Activated T-helper 2 cell treated with anti-CD3 and anti-CD28 coated beads, Interferon-gamma antibody, Interleukin-2, Interleukin-4, amounts not matched to agents 10 μg/mL and 5 μg/mL and 100 μg/mL, durations not matched to agents 14 hours and 24 hours and 36 hours (primary cell): ENCODE measurements at places on chromosomes 1 and 21.

DNA sequence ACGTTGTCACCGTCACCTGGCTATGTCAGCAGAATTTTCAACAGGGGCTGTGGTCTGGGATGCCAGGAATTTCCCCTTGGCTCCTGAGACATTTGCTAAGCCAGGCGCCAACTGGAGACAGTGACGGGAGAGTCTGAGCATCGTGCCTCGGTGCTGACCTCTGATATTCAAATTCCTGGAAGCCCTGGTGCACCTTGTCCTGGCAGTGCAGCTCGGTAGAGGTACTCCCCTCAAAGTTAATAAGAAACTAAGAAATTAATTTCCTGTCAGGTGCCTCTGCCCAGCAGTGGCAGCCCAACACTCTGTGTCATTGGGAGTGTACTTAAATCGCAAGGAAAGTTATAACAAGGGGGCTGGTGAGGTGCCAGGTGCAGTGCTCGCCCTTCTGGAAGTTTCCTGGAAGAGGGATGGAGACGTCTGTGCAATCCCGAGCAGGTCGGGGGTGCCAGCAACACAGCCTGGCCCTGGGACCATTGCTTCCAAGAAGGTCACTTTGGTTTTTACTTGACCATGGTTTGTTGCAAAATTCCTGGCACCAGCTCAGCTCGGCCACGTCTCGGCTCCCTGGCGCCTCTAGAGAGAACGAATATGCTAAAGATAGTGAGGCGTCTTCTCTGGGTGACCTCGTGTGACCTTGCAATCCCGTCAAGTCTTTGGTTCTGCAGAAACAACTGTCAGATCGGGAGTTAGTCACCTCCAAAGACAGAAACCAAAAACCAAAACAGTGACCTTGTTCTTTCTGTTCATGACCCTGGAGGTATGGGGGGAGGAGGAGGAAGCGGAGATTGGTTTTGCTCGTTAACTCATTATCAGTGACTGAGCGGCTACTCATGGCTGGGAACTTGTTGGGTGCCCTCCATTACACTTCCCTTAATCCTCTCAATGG lies 149.5 kb upstream of the VAMP3 start:
- H3K4me1 ChIP-seq: no peaks in the 10 kb centered on the region
- H3K4me3 ChIP-seq: no peak overlapping the region
- H3K27ac ChIP-seq: no peak overlapping the region
- no peaks in the 10 kb centered on the region for H3K36me3 ChIP-seq

DNA sequence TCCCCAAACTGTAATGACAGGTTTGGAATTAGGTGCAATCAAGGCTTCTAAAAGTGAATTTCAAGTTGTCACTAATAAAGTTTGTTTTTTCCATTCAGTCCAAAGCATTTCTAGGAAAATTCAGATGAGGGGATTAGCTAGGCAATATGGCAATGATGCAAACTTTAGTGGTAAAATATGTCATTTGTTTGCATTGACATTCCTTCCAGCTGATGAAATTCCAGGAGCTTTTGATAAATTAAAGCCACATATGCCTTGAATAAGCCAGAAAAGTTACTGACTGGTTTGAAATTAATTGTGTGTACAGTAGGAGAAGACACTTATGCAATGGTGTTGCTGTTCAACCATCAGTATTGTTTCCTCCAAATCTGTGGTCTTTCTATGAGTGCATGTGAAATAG lies 57.8 kb downstream of the MROH9 start:
- H3K36me3 ChIP-seq: no peaks in the 10 kb centered on the region
- DNase-seq: no peak
- no peaks in the 10 kb centered on the region for H3K27me3 ChIP-seq

- no peak overlapping the region for H3K4me3 ChIP-seq
- H3K36me3 ChIP-seq: no peaks in the 10 kb centered on the region
- H3K27me3 ChIP-seq: no peaks in the 10 kb centered on the region
- peaks cover 8% of the 10 kb centered on the region for H3K4me1 ChIP-seq
- no peak overlapping the region for H3K27ac ChIP-seq
These were observed 94.1 kb downstream of the PCBP3 start for GRCh38 chr21:45737485-45738166.

DNA sequence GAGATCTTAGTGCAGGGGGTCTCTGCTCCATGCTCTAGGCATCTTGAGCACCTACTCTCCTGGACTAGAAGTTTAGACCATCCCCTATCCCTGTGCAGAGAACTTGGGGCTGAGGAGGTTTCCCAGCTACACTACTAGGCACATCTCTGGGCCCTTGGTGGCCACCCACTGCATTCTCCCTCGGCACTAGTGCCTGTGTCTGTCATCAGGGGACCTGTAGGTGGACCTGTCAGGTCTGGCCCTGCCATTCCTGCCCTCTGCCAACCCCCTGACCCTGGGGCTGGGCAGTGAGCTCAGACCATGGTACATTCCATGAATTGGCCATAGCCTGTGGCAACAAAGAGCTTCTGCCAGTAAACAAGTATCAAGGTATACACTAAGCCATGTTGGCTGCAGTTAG lies 269.1 kb downstream of the AKT3 start:
- no peak overlapping the region for H3K4me3 ChIP-seq
- H3K4me1 ChIP-seq: peaks cover 8% of the 10 kb centered on the region
- no peak overlapping the region for H3K27ac ChIP-seq
- peaks cover 74% of the 10 kb centered on the region for H3K36me3 ChIP-seq

- peaks cover 27% of the 10 kb centered on the region for H3K27me3 ChIP-seq
These were observed 13.1 kb upstream of the NHLH2 start for GRCh38 chr1:115854005-115854404.

DNA sequence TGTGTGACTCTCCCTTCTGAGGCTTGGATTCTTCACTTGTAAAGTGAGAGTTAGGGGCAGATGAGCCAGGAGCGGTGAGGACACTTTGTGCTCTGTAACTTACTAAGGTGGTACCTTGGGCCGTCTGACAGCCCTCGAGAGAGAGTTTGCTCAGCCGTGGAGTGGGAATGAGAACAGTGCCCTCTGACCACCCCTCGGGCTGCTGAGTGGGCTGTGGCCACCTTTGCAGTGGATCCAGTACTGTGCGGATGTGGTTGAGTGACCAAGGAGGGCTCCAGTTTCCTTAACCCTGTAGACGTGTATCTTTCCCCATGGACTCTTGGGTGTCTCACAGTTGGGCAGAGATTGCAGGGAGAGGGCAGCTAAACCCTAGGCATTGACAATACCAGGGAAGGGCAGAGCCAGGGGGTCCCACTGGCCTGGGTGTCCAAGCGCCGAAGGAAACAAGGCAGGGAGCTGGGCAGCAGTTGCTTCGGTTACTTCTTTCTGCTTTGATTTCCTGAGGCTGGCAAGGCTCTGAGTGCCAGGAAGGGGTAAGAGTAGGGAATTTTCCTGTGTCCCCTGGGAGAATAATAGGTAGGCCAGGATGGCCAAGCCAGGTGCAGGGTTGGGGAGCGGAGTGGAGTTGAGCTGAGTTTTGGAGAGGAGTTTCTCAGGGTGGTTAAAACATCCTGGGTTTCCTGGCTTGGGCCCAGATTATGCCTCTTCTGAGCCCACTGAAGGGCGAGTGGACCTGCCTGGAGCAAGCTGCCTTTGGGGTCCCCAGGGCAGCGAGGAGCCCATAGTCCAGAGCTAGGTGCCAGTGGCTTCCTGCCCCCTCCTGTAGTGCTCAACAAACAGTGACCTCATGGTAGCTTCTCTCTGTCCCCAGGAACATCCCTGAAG lies 27.6 kb downstream of the HMGCS2 start:
- H3K27ac ChIP-seq: no peak overlapping the region
- peaks cover 35% of the 10 kb centered on the region for H3K36me3 ChIP-seq
- peaks cover 7% of the 10 kb centered on the region for H3K4me1 ChIP-seq
- no peaks in the 10 kb centered on the region for H3K27me3 ChIP-seq
- no peak for DNase-seq
- H3K4me3 ChIP-seq: no peak overlapping the region

DNA sequence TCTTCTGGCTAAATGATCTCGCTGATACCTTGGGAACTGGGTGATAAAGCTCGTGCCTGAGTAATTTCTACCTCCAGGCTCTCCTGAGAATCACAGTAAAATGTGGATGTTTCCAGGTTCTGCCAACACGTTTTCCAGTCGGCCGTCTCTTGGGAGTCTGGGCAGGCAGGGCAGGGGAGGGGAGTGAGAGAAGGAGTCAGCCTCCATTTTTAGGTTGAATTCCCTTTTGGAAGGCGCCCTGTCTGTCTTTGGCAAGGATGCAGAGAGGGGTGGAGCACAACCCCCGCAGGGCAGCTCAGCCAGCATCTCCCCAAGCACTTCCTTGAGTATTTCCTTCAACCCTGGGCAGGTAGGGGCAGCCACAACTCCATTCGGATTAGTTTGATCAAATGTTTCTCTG lies 15.5 kb upstream of the ACTRT2 start:
- DNase-seq: no peak
- H3K4me1 ChIP-seq: no peaks in the 10 kb centered on the region
- no peaks in the 10 kb centered on the region for H3K36me3 ChIP-seq
- no peak overlapping the region for H3K27ac ChIP-seq
- no peak overlapping the region for H3K4me3 ChIP-seq
- no peaks in the 10 kb centered on the region for H3K27me3 ChIP-seq

DNA sequence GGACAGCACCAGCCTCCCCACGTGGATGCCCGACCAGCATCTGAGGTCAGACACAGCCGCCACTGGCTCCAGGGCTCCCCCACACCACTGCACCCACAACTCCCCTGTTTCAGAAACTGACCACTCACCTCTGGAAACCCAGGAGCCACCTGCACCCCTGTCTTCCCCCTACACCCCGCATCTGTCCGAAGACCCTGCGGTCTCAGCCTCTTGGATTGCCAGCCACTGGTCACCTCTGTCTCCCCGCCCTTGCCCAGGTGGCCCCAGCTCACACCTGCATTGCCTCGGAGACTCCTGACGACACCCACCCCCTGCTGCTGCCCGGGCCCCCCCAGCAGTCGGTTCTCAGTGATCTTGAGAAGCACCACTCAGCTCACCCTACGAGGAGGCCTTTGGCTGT lies 21.3 kb upstream of the NPHP4 start:
- H3K4me3 ChIP-seq: no peak overlapping the region
- H3K27ac ChIP-seq: no peak overlapping the region
- H3K36me3 ChIP-seq: peaks cover 25% of the 10 kb centered on the region

DNA sequence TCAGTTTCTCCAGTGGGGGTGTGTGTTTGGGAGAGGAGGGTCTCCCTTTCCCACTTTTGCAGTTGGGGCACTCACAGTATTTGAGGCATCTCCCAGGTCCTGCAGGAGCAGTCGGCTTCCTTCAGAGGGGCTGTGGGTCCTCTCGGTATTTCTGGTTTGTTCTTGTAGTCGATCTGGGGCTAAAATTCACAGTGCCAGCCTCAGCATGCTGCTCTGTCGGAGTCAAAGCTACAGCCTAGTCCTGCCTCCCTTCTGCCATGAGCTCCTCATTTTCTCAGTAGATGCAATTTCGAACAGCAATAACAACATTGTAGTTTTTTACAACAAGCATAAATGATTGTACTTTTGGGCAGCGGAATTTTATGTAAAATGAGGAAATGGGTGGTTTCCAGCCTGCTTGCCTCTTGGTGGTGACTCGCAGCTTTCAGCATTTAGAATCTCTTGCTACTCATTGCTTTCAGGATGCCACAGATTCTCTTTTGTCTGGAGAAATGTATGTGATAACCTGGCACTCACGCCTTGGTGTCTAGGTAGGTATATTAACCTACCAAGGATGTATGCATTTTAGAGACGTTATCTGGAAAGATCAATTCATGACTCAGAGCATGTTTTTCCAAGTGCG lies 82.4 kb upstream of the C21orf91 start:
- H3K27ac ChIP-seq: no peak overlapping the region
- peaks cover 2% of the 10 kb centered on the region for H3K27me3 ChIP-seq
- H3K4me1 ChIP-seq: peaks cover 13% of the 10 kb centered on the region
- no peak for DNase-seq

- H3K4me1 ChIP-seq: peaks cover 10% of the 10 kb centered on the region
- no peaks in the 10 kb centered on the region for H3K27me3 ChIP-seq
- no peak overlapping the region for H3K4me3 ChIP-seq
- H3K36me3 ChIP-seq: peaks cover 52% of the 10 kb centered on the region
These were observed 8.5 kb downstream of the VPS45 start for GRCh38 chr1:150076066-150076465.

GRCh38 chr21:39681845-39682244 lies 63.1 kb upstream of the IGSF5 start:
- no peaks in the 10 kb centered on the region for H3K36me3 ChIP-seq
- no peaks in the 10 kb centered on the region for H3K4me1 ChIP-seq
- H3K27me3 ChIP-seq: no peaks in the 10 kb centered on the region

DNA sequence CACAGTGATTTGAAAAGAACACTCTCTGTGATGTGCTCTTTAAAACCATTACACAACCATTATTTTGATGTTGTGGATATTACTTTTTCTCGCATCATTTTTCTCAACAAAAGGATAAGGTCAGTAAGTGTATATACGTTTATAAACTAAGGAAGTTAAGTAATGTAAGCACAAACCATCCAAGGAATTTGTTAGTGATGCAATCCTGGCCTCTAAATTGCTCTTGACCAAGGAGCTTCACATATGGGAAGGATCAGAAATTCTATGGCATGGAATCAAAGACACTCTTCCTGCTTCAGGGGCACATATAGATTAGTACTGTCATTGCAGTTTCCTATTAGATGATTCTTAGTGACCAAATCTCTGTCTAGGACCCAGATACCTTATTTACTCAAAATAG lies 3.6 kb upstream of the PPP2R5A start:
- H3K27me3 ChIP-seq: no peaks in the 10 kb centered on the region
- H3K4me3 ChIP-seq: no peak overlapping the region
- H3K36me3 ChIP-seq: no peaks in the 10 kb centered on the region

GRCh38 chr1:29502911-29503840 lies 266.9 kb downstream of the PTPRU start:
- no peak overlapping the region for H3K4me3 ChIP-seq
- H3K4me1 ChIP-seq: no peaks in the 10 kb centered on the region
- H3K27ac ChIP-seq: no peak overlapping the region
- DNase-seq: no peak
- H3K36me3 ChIP-seq: no peaks in the 10 kb centered on the region

GRCh38 chr1:51214615-51215131 lies 21.4 kb upstream of the RNF11 start:
- no peaks in the 10 kb centered on the region for H3K27me3 ChIP-seq
- no peaks in the 10 kb centered on the region for H3K36me3 ChIP-seq
- H3K27ac ChIP-seq: peak overlapping the region; percentile 91
- peak; percentile 29 for DNase-seq
- peak overlapping the region; percentile 56 for H3K4me3 ChIP-seq

- no peaks in the 10 kb centered on the region for H3K27me3 ChIP-seq
- H3K36me3 ChIP-seq: peaks cover 32% of the 10 kb centered on the region
- peak; percentile 36 for DNase-seq
- H3K27ac ChIP-seq: peak overlapping the region; percentile 85
These were observed 717 bp upstream of the BATF3 start for GRCh38 chr1:212700223-212700891.

- no peak for DNase-seq
- no peaks in the 10 kb centered on the region for H3K36me3 ChIP-seq
- H3K27me3 ChIP-seq: peaks cover 8% of the 10 kb centered on the region
- no peaks in the 10 kb centered on the region for H3K4me1 ChIP-seq
These were observed 12.9 kb upstream of the TMEM125 start for GRCh38 chr1:43256675-43257570.

- H3K27me3 ChIP-seq: peaks cover 18% of the 10 kb centered on the region
- no peak for DNase-seq
- no peak overlapping the region for H3K4me3 ChIP-seq
- H3K36me3 ChIP-seq: no peaks in the 10 kb centered on the region
These were observed 33.1 kb upstream of the SRRM1 start for GRCh38 chr1:24609949-24610517.
